ENCODE measurements at places on chromosomes 13 and 19.
A peak's percentile ranks its signal among the peaks of the same experiment; 100 is the strongest.

- no peak for DNase-seq
Observed at GRCh38 chr13:42259515-42259914, 12.4 kb upstream of the AKAP11 start.

GRCh38 chr19:6963937-6964336 lies 57.3 kb downstream of the MBD3L2B start:
- DNase-seq, result no peak

DNA sequence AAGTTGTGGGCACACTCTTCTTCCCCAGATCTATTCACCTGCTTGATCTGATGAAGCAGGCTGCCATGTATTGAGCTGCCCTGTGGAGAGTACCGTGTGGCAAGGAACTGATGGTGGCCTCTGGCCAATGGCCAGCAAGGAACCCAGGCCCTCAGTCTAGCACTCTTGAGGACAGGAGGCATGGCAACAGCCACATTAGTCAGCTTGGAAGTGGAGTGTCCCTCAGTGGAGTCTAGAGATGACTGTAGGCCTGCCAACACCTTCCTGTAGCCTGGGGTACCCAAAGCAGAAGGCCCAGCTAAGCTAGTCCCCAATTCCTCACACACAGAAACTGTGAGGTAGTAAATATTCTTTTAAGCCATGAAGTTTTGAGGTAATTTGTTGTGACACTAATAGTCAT lies 412.5 kb downstream of the DACH1 start:
- no peak for DNase-seq

GRCh38 chr19:13116282-13117175 lies at the start of gene TRMT1:
Gene TRMT1 (minus strand): TSS chr19:13116740. CDS start chr19:13116399, 341 bp downstream.
- peak; percentile 87 for DNase-seq
